ENCODE measurements at places on chromosomes 2 and 18.
A peak's percentile ranks its signal among the peaks of the same experiment; 100 is the strongest.

- no peak for DNase-seq
These were observed 26.8 kb downstream of the MAL start for GRCh38 chr2:95052307-95052706.

- no peak for DNase-seq
These were observed 58.9 kb upstream of the ZNF516 start for GRCh38 chr18:76553715-76554546.

DNA sequence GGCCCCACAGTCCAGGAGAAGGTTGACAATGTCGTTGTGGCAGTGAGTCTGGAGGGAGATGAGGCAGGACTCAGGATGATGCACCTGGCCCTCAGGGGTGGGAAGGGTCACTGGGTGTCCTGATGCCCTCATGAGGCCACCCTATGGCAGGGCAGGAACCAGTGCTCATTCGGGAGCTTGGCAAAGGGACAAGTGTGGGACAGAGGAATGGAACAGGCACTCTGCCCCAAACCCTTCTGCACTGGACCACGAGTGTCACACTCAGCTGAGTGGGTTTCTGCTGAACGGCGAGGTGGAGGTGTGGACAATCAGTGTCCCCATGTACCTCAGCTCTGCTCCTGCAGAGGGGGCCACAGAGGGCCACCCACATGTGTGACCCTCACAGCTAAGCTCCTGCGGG lies 32.0 kb downstream of the ANKMY1 start:
- DNase-seq, result no peak

DNA sequence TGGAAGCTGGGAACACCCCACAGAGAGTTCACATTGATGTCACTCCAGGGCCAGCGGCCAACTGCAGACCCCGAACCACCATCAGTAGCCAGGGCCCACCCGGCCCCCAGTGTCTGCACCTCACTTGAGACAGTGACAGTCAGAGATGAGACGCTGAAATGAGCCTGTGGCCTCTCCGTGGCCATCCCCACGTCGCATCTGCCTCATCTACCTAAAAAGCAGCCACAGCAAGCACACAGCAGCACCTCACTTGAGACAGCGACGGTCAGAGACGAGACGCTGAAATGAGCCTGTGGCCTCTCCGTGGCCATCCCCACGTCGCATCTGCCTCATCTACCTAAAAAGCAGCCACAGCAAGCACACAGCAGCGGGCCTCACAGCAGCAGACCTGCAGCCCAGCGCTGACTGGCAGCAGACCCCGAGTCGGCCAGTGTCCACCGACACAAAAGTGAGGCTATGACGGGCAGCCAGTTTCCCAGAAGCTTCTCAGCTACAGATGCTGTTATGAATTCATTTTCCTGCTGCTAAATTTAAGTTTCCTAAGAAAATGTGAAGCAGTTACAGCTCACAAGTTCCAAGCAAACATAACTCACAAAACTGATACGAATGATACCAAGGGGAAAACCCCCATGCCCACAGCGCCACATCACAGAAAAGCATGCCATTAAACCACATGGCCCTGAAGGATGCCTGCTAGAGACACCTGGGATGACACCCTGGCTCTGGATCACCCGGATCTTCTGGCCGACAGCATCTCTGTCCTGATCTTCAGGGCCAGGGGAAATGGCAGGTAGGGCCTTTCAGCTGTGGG lies 27.7 kb downstream of the SNORC start:
- no peak for DNase-seq

DNA sequence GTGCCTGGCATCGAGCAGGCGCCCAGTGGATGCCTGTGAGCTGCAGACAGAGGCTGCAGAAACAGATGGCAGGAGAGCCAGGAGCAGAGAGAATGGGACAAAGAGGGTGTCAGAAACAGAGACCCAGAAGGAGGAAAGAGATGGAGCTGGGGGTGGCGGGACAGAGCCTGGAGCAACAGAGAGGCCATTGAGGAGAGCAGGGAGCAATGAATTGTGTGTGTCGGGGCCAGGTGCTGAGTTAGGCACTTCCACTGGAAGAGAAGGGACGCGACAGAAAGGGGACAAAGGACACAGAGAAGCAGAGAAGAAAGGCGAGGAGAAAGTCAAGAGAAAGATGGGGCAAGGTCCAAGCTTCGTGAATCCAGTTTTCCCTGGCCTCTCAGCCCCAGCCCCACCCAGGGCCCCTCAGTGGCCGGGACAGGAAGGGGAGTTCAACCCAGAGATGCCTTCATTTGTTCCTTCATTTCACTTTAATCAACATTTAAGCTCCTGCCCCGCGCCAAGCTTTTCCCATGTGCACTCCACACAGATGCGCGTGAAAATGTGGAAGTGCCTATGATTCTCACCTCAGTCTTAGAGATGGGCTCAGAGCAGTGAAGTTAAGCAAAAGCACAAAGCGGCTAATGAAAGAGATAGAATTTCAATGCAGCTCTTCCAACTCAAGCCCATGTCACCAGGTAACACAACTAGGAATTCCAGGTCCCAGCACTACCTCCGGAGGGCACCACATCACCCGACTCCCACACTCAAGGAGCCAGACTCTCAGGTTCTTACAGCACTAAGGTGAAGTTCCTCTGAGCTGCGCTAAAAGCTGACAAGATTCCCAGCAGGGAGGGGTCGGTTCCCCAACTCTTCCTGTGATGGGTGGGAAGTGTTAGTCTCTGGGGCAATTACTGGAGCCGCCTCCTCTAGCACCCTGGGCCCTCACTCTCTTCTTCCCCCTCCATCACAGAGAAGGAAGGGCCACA lies 55.1 kb downstream of the TNS1 start:
- peak; percentile 61 for DNase-seq

DNA sequence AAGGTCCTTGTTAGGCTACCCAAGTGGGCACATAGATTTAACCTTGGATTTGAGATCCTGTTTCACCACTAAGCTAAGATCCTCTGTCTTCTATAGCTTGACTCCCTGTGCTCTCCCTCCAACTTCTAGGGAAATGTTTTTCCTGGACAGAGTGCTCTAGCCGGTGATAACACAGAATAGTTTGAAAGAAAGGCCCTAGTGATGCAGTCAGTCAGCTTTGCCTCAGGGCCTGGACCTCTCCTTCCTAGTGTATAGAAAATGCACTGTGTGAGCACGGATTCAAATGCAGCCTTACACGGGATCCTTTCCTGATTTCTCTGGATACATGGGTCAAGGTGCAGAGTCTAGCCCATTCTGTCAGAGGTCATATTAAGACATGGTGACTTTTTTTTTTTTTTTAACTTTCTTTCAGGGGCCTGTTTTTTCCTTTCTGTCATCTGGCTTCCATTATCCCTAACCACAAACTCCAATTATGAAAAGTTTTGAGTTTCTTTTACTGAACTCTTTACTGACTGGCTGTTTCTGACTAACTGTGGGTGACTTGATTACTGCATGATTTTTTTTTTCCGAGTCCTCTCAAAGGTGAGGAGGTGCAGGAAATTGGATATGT lies 122.6 kb downstream of the LRP1B start:
- DNase-seq, result no peak

DNA sequence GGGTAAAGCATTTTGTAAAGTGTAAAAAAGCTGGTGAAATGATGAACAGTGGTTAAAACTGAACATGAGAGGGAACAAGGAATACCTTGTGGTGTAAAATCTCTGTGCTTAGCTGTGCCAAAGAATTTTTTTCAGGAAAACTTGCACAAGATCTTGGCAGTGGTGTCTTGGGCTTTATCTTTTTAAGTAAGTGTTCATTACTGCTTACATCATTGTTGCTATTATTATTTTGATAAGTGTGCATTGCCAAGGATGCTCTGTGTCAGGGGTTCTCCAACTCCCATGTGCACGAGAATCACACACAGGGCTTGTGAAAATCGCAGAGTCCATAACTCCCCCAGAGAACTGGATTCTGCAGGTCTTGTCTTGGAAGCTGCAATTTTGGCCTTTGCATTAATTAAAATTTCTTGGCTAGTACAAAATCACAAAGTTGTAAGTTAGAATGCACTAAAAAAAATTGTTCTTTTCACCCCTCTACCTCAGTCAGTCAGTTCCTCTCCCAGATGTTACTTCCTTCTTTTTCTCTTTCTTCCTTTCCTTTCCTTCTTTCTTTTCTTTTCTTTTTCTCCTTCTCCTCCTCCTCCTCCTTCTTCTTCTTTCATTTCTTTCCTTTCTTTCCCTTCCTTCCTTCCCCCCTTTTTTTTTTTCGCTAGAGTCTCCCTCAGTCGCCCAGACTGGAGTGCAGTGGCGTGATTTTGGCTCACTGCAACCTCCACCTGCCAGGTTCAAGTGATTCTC lies 37.8 kb downstream of the GATA6 start:
- DNase-seq, result no peak

DNA sequence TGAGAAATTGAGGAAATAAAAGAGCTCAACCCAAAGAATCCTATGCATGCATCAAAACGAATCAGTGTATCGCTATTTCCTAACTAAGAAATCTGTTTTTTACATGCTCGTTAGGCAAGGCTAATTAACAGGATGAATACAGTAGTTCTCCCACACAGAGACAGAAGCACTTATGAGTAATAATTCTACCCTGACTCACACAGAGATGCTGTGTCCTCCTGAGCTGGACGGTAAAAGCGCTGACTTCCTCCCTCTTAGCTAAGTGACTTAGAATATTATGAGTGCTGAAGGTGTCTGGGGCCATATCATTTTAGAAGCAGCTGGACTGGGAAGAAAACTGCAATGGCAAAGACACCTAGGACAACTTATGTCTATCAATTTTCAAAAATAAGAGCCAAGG lies 18.5 kb downstream of the PLEKHM3 start:
- no peak for DNase-seq

DNA sequence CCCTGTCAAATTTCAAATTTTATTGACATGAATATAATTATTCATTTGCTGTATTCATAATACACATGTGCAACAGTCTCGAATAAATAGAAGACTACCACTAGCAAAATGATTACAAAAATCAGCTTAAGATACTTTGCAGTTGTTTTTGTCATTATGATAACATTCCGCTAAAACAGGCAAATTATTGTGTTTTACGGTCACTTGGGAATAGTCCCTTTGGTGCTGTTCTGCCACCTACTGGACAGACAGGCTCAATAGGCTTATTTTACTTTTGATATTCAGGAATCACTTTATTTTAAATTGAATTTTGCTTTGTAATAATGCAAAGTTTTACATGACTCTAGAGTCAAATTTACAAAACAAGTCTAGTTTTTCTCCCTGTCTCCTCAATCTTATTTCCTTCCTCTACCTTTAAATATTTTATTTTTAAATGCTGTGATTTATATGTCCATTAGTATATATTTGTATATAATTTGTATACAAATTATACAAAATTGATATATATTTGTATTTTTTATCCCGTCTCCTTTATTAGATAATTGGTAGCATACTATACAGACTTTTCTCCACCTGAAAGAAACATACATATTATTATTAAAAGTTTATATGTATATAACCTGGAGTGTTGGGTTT lies 456.3 kb downstream of the DLGAP1 start:
- no peak for DNase-seq

DNA sequence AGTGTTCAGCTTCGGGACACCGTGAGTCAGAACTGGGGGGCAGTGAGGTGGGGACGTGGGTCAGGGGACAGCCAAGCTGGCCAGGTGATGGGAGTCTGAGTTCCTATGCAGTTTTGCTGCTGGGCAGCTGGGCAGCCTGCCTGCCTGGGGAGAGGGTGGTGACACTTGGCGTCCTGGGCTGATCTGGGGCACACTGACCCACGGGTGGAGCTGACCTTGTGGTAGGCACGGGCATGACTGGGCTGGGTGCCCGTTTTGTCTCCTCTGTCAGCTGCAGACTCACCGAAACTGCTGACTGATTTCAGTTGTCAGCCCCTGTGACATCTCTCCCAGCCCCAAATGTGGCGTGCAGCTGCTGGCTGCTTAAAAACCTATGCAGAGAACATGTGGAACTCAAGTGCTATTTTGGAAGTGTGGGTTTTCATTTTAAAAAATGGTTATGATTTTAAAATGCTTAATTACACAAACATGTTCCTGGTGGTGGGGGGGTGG lies 32.6 kb upstream of the E2F6 start:
- no peak for DNase-seq

DNA sequence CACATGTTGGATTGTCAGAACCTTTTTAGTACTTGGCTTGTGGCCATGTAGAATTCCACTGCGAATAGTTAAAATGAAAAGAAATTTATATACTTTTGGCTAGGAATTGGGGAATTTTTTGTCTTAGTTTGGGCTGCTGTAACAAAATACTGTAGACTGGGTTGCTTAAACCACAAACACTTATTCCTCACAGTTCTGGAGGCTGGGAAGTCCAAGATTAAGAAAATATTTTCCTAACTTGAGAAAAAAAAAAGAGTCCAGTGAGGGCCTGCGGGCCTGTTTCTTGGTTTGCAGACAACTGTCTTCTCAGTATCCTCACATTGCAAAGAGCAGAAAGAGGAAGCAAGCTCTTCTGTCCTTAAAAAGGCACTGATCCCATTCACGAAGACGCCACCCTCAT lies 81.9 kb downstream of the CD226 start:
- no peak for DNase-seq

- DNase-seq, result no peak
These were observed 153.6 kb downstream of the TFCP2L1 start for GRCh38 chr2:121131375-121131774.

DNA sequence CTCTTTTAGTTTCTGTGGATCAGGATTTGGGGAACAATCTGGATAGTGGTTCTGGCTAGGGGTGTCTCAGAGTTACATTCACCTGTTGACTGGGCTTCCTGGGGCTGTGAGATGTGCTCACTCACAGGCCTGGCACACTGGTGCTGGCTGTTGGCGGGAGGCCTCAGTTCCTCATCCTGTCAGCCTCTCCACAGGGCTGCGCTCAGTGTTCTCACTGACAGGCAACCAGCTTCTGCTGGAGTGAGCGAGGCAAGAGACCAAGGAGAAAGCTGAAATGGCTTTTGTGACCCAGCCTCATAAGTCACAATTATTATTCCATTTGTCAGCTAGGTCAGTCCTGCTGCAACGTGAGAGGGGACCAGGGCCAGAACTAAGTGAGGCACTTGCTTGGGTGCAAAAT lies 180.6 kb upstream of the GLI2 start:
- no peak for DNase-seq

DNA sequence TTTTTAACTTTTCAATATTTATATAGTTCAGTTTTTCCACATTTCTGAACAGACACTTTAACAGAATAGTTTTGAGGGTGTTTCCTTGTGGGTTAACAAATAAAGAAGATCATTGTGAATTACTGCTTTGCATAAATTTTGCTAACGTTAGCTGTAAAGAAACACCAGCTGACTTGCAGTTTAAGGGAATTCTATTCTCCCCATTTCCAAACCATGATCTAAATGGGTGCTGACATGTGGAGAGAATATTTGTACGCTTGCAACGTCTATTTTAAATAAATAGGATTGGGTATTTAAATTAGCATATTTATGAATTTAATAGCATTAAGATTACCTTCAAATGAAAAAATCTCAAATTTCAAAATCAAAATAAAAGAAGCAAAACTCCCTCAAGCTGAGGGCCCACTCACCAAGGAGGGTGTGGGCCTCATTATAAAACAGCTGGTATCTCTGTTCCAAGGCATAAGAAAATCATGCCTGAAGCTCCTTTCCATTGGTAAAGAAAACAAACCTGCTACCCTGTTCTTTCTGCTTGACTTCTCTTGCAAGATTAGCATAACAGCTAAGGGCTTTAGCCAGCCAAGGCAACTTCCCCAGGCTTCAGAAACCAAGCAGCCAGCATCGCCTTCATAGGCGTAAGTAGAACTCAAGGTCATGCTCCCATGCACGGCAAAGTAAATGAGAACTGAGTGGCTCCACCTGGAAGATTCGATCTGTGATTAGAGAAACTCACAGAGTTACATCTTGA lies 3.2 kb downstream of the MRO start:
- no peak for DNase-seq

- DNase-seq, result no peak
These were observed 80.1 kb upstream of the CTNNA2 start for GRCh38 chr2:79432731-79433146.
